ENCODE measurements at places on chromosomes 6 and 20. TPM values are rescaled to one million over a fixed set of nuclear protein-coding genes. Genes with fewer than 3 reads are reported as not detected.

Gene HLA-B
- total RNA-seq = 191 TPM

DNA sequence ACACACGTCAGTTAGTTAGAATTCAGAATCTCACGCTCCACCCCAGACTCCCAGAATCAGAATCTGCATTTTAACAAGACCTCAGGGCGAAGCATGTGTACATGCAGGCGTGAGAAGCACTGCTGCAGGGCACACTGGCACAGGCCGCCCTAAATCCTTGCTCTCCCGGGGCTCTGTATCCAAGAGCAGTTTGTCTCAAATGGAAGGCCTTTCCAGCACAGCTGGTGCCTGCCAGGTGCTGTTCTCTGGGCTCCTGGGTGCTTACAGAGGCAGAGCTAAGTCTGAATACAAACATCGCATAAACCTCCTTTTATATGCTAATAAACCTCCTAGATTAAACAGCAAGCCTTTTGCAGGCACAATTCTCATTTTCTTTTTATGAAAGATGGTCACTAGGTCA is 119.1 kb upstream of the CD93 start:
- no peak overlapping the region for H3K4me3 ChIP-seq

- H3K27me3 ChIP-seq = no peaks in the 10 kb centered on the region
- H3K4me1 ChIP-seq = peaks cover 5% of the 10 kb centered on the region
- DNase-seq = no peak
- peak overlapping the region; percentile 91 for H3K27ac ChIP-seq
Measured at GRCh38 chr6:26457264-26457805, 420 bp upstream of the BTN2A1 start.

DNA sequence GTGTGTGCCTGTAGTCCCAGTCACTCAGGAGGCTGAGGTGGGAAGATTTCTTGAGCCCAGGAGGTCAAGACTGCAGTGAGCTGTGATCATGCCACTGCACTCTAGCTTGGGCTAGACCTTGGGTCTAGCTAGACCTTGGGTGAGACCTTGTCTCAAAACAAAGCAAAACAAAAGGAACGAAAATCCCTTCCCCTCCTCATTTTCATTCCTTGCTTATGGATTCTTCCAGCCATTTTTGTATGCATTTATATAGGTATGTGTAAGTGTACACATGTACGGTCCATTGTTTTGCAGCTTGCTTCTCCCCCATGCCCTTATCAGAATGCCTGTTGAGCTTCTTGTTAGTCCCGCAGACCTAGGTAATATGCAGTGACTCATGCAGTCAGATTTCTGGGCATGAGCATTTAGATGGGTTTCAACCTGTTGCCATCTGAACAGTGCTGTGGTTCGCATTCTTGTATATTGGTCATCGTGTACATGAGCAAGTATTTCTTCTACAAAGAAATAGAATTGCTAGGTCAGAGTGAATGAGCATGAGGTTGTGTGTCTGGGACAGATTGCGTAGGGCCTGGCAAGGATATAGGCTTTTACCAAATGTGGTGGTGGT is 73.2 kb downstream of the ATRN start:
- DNase-seq = no peak
- no peaks in the 10 kb centered on the region for H3K27me3 ChIP-seq
- no peak overlapping the region for H3K4me3 ChIP-seq
- H3K27ac ChIP-seq = no peak overlapping the region

DNA sequence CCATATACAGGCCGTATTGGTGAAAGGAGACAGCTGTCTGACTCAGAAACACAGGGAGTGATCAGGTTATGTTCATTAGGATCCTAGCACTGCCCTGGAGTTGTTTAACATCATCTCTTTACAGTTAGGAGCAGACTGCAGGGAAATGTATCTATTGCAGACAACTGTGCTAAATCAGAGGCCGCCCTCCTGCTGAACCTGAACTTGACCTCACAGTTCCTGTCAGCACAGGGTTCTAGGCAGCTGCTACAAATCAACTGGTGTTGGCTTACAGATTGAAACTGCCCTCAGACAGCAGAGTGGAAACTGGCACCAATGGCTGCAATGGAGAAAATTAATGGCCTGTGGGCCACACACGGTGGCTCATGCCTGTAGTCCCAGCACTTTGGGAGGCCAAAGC is 3.7 kb upstream of the RPP40 start:
- H3K27ac ChIP-seq = no peak overlapping the region
- H3K27me3 ChIP-seq = no peaks in the 10 kb centered on the region
- no peak overlapping the region for H3K4me3 ChIP-seq
- H3K4me1 ChIP-seq = no peaks in the 10 kb centered on the region
- no peaks in the 10 kb centered on the region for H3K36me3 ChIP-seq
- DNase-seq = no peak

GRCh38 chr20:19969507-19970255 is 47.5 kb upstream of the NAA20 start:
- no peak overlapping the region for H3K27ac ChIP-seq
- no peak overlapping the region for H3K4me3 ChIP-seq
- DNase-seq = no peak
- H3K4me1 ChIP-seq = peaks cover 9% of the 10 kb centered on the region
- no peaks in the 10 kb centered on the region for H3K36me3 ChIP-seq

DNA sequence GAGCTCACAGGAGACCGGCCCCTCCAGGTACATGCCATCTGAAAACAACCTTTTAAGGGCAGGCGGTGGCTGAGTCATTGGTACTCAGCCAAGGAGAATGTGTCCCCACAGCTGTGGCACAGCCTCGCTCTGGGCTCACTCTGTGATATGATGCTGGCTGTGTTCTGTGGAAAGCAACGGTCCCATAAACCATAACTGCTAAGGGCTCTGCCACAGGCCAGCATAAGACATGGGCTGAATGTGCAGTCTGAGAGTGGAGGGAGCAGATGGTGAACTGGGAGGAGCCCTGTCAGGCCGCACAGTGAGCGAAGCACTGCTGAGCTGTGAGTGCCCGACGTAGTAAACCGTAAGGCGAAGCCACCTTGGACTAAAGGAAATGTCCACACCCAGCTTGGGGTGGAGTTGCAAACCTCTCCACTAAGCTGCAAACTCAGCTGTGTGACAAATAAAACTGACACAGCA is 375.8 kb downstream of the THBS2 start:
- no peaks in the 10 kb centered on the region for H3K4me1 ChIP-seq
- H3K27ac ChIP-seq = no peak overlapping the region
- no peak overlapping the region for H3K4me3 ChIP-seq

Gene SLC2A10
- 1.6 TPM for total RNA-seq

- no peak for DNase-seq
- no peak overlapping the region for H3K4me3 ChIP-seq
- no peaks in the 10 kb centered on the region for H3K4me1 ChIP-seq
- H3K27ac ChIP-seq = no peak overlapping the region
- peaks cover 2% of the 10 kb centered on the region for H3K27me3 ChIP-seq
Measured at GRCh38 chr20:24495266-24495665, 25.8 kb downstream of the SYNDIG1 start.

GRCh38 chr6:39411465-39411864 is 89.0 kb upstream of the KCNK16 start:
- no peaks in the 10 kb centered on the region for H3K27me3 ChIP-seq
- H3K4me3 ChIP-seq = no peak overlapping the region
- H3K27ac ChIP-seq = no peak overlapping the region
- no peak for DNase-seq
- H3K4me1 ChIP-seq = no peaks in the 10 kb centered on the region

Gene DZANK1
- 3.0 TPM for total RNA-seq

Gene TBX18
- total RNA-seq = 10.1 TPM

DNA sequence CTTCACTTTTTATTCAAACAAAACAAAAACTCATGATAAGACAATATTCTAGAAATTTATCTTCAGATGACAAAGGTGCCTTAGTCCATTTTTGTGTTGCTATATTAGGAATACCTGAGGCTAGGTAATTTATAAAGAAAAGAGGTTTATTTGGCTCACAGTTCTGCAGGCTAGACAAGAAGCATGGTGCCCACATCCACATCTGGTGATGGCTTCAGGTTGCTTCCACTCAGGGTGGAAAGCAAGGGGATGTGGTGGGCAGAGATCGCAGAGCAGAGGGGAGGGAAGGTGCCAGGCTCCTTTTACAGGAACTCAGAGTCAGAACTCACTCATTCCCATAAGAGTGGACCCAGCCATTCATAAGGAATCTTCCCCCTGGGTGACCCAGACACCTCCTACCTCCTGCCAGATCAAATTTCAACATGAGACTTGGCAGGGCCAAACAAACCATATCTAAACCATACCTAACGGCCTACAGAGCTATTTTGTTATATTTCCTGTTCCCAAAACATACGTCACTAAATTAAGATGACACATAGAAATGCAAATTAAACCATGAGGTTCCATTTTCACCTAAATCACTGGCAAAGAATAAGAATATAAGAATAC is 26.4 kb downstream of the ABHD12 start:
- no peaks in the 10 kb centered on the region for H3K36me3 ChIP-seq
- H3K4me3 ChIP-seq = no peak overlapping the region
- no peaks in the 10 kb centered on the region for H3K27me3 ChIP-seq
- DNase-seq = no peak
- peaks cover 11% of the 10 kb centered on the region for H3K4me1 ChIP-seq

Gene SMIM13
- total RNA-seq = 17.6 TPM

Gene MRPL2
- total RNA-seq = 65.6 TPM

- H3K27me3 ChIP-seq = no peaks in the 10 kb centered on the region
- no peak for DNase-seq
- no peak overlapping the region for H3K27ac ChIP-seq
Measured at GRCh38 chr6:136532030-136532429, 18.2 kb downstream of the MAP7 start.

GRCh38 chr20:31967830-31968249 is at the start of gene XKR7:
TSS of gene XKR7 (plus strand) at chr20:31968151. CDS start at chr20:31968176, 25 bp downstream.
- peaks cover 56% of the 10 kb centered on the region for H3K4me1 ChIP-seq
- H3K4me3 ChIP-seq = peak within 1 kb of the TSS; percentile 45
- DNase-seq = no peak

Gene VARS2
- total RNA-seq = 42.7 TPM

Gene TGM3
- not detected for total RNA-seq

Gene SIRPG
- total RNA-seq = not detected

GRCh38 chr6:165952514-165952913 is 215.1 kb downstream of the TBXT start:
- peaks cover 2% of the 10 kb centered on the region for H3K27me3 ChIP-seq
- no peaks in the 10 kb centered on the region for H3K4me1 ChIP-seq
- DNase-seq = no peak
- H3K36me3 ChIP-seq = no peaks in the 10 kb centered on the region
- H3K4me3 ChIP-seq = no peak overlapping the region
- H3K27ac ChIP-seq = no peak overlapping the region

DNA sequence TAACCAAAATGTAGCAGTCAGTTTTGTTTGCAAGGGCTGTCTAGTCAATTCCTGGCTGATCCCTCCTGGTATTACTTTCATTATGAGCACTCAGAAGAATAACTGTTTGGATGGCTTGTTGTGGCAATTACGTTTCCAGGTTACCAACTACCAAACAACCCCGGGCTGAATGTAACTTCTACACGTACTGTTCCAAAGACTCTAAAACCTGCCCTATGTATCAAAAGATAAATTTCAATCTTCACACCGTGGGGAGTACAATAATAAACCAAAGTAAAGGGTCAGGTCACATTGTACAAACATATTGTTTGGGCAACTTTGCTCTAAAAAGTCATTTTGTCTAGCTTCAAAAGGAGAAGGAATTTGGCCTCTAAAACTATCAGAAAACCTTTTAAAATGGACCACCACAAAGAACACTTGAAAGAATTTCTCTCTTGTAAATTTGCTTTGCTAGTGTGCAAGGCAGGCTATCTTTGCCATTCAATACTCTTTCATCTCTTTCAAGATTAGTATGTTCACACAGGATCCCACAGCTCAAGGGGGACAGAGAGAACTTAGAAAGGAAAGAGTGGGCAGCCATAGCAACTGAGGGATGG is 27.6 kb downstream of the DCDC2 start:
- H3K27ac ChIP-seq = no peak overlapping the region
- no peaks in the 10 kb centered on the region for H3K36me3 ChIP-seq
- H3K4me3 ChIP-seq = no peak overlapping the region
- no peak for DNase-seq
- H3K27me3 ChIP-seq = no peaks in the 10 kb centered on the region

Gene SLC22A7
- total RNA-seq = not detected

DNA sequence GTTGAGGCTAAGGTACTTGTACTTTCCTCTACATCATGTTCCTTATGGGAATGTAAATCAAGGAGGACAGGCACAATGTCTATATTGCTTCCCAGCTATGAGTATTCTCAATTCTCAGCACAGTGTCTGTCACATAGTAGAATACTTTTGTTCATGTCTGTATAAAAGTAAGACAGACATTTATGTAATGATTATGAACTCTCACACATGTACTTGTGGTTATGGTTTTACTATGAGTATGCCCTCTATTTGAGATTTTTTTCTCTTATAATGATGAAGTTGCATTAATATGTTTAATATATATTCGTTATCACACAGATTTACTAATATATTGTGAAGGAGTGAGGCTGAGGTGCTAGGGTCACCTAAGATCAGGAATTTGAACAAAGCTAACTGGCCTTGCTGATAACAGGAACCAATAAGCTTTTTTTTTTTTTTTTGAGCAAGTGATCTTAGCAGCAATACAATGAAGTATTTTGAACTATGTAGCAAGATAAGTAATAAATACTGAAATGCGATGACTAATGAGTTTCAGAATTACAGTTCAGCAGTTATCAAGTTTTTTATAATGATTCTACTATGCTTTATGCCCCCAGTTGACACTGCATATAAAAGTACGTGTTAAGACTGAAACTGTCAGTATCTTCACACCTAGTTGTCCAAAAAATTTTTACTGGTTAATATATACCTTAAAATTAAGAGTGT is 623.1 kb downstream of the HTR1B start:
- no peaks in the 10 kb centered on the region for H3K36me3 ChIP-seq
- no peaks in the 10 kb centered on the region for H3K27me3 ChIP-seq
- H3K27ac ChIP-seq = no peak overlapping the region

GRCh38 chr6:41656002-41656691 is 17.9 kb downstream of the MDFI start:
- H3K4me3 ChIP-seq = no peak overlapping the region
- H3K4me1 ChIP-seq = peaks cover 3% of the 10 kb centered on the region
- H3K27me3 ChIP-seq = no peaks in the 10 kb centered on the region
- no peaks in the 10 kb centered on the region for H3K36me3 ChIP-seq

Gene CALHM4
- total RNA-seq = not detected

Gene LEMD2
- 89.8 TPM for total RNA-seq

Gene OTOR
- not detected for total RNA-seq

DNA sequence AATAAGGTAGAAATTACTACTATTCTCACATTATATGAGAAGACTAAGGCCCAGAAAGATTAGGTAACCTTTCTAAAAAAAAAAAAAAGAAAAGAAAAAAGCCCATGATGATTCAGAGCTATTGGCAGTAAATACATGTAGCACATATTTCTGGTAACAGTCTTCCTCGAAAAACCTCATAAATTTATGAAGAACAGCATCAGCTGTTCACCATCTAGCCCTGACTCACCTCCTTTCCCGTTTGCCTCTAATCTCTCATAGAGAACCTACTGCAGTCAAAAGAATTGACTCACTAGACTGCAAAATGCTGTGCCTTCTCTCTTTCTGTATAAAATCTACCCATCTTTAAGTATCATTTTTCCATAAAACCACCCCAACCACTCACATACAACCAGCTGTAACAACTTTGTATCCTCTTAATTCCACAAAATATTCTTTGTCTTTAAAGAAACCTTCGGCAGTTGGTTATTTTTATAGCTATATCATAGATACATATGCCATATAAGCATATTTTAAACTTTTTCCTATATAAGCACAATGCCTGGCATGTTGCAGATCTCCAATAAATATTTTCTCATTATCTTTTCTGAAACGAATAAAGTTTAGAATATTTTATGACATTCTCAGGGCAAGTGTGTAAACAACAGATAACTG is 152.7 kb upstream of the ENPP5 start:
- no peaks in the 10 kb centered on the region for H3K36me3 ChIP-seq
- no peak for DNase-seq
- H3K27me3 ChIP-seq = peaks cover 2% of the 10 kb centered on the region
- H3K4me1 ChIP-seq = no peaks in the 10 kb centered on the region

Data from Panc1 (cell line).